ENCODE measurements at places on chromosomes 3 and 15.

DNA sequence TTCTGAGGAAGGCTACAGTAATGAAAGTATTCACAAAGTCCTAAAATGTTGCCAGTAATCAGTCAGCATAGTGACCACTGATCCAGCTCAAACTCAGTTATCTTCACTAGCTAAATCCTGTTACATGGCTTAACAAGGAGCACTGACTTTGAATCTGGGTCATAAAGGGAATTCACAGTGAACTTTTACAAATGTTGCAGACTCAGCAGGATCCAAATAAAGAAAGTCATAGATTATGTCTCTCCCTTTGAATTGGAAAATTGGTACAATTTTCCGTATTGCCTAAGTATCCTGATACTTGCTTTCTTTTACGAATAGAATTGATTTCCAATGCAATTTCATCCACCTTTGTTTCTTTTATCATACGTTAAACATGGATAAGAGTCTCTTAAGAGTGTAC, 431.5 kb upstream of the CNTN6 start:
- no peak for DNase-seq

GRCh38 chr3:16064642-16065414, 109.7 kb upstream of the GALNT15 start:
- no peak for DNase-seq

DNA sequence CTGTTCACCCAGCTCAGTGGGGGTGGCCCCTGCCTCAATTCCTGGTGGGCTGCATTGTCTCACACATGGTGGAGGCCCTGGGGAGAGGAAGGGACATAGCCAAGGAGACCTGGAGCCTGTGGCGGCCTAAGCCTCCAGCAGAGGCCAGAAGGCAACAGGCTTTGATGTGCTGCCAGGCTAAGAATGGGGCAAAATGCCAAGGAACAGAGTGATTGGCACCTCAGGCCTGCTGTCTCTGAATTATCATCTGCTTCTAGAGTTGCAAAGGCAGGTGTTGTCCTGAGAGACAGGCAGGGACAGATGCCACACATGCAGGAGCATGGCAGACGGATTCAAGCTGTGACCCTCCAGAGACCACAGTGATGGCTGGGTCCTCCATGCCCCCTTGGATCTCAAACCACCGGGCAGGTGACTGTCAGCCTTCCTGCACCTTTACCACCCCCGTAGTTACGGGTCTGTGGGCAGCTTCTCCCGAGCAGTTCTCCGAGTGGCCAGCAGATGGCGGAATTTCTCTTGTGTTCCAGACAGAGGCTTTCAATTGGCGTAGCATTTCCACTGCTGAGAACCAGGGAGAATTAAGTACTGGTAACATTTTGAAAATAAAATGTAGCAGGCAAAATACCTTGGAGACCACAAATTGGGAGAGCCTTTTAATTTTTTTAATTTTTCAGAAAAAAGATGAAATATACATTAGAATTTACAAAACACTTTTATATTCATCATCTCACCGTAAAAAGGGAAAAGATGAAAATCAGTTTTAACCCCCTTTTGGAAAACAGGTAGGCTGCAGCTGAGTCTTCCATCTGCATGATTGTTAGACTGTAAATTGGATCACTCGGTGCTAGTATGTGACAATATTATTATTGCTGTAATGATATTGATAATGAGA, 525.5 kb upstream of the CFAP20DC start:
- DNase-seq: peak; percentile 81

- DNase-seq: no peak
These were observed 286.6 kb upstream of the ADAMTS9 start for GRCh38 chr3:64974401-64974800.

DNA sequence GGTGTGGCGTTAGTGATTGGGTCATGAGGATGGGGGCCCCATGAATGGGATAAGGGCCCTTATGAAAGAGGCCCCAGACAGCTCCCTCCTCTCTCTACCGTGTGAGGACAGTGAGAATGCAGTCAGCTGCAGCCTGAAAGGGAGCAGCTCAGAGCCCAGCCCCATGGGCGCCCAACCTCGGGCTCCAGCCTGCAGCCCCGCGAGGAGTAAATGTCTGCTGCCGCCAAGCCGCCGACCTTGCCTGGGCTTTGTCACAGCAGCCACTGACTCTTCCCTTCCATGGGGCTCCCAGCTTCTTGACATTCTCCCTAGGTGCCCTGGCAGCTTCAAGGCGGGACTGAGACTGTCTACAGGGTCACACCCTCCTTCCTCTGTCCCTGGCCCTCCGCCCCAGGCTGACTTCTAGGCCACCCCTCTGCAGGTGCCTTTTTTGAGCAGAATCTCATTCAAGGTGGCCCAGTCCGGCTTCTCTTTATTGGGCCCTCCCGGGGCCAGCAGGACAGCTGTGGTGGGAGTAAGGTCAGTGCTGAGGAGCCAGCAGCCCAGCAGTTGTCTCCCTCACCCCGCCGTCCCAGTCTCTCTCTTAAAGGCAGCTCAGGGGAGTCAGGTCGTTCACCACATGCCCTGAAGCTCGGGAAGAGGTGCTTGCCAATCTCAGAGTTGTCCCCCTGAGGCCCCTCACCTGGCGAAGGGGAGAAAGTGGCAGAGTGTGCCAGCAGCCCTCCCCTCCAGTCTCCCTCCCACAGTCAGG, 18.7 kb upstream of the PRR20G start:
- no peak for DNase-seq

GRCh38 chr3:17491601-17492000, 250.8 kb downstream of the TBC1D5 start:
- DNase-seq: no peak

DNA sequence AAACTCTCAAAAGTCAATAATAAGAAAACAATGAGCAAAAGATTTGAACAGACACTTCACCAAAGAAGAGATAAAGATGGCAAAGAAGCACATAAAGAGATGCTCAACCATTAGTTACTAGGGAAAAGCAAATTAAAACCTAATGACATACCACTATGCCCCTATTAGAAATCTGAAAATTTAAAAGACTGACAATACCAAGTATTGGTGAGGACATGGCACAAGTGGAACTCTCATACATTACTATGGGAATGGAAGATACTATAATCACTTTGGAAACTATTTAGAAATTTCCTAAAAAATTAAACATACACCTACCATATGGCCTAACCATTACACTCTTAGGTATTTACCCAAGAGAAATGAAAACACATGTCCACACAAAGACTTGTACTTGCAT, 35.2 kb upstream of the LAMP3 start:
- no peak for DNase-seq

- no peak for DNase-seq
These were observed 11.1 kb downstream of the DPH3 start for GRCh38 chr3:16253601-16254000.

DNA sequence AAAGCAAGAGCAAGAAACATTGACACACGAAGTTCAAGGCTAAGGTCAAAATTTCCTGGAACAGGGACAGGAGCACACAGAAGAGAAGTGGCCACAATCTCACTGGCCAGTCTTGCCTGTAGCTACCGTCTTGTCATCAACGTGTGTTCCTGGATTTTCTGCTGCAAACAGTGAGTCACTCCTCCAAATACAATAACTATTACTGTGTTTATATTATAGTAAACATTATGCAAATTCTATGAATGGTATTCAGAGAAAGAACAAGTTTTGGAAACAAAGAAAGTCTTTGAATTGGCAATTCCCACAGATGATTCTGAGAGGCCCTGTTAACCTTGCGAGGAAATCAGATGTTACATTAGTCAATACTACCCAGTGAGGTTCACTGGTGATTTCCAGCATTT, 220.5 kb downstream of the FAM43A start:
- DNase-seq: no peak

DNA sequence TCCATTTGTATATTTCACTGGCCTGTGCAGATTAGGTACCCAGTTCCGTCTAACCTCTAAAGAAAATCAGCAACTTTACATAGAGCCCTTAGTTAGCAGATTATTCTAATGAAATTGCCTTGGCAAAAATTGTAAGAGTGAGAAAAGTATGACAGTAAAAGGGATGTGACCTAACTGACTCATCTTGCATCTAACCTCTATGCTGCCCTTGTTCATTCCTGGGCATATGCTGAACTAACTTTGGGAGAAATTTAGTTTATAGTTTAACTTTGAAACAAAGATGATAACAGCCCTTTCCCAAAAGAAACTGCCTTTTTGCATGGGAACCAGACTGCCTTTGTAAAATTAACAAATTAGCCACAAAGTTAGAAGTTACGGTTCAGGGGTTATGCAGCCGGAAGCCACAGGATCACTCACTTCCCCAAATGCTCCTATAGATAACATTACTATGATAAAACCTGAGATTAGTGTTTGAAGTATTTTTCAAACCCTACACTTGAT, 839.8 kb upstream of the ALCAM start:
- DNase-seq: no peak

- no peak for DNase-seq
These were observed 32.6 kb downstream of the SEC22C start for GRCh38 chr3:42549131-42549530.

- DNase-seq: no peak
These were observed 113.9 kb downstream of the RORA start for GRCh38 chr15:61115241-61115640.

- no peak for DNase-seq
These were observed 116.8 kb downstream of the GALK2 start for GRCh38 chr15:49286649-49287404.

DNA sequence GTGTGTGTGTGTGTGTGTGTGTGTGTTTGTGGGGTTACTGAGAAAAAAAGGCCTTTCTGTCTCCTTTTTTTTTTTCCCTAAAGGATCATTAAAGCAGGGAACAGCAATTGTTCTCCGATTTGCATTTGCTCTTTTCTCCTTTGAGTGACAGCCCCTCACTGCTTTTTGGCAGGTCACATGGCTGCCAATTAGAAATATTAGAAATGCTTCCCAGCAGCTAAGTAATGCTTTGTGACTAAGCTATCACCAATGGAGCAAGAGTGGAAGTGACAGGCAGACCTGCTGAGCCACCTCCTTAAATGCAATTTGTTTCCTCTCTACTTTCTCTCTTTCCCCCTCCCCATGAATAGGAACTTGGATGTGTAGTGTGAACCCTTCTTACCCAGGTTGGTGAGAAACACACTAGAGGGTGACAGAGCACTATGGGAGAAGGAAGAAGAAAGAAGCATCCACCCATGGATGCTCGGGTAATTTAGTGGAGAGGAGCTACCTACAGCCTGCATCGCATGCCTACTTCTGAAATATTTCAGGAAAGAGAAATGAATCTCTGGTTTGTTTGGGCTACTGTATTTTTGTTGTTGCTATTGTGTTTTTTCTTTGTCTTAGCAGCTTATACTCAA, 165.2 kb upstream of the PDZRN3 start:
- DNase-seq: no peak

DNA sequence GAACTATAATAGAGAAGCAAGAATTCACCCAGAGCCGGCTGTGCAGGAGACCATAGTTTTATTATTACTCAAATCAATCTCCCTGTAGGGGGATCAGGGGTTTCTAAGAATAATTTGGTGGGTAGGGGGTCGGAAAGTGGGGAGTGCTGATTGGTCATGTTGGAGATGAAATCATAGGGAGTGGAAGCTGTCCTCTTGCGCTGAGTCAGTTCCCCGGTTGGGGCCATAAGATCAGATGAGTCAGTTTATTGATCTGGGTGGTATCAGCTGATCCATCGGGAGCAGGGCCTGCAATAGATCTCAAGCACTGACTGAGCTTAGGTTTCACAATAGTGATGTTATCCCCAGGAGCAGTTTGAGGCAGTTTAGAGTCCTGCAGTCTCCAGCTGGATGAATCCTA, 97.0 kb upstream of the SNRPN start:
- DNase-seq: no peak

- no peak for DNase-seq
These were observed 81.5 kb upstream of the DAZL start for GRCh38 chr3:16686679-16687078.

DNA sequence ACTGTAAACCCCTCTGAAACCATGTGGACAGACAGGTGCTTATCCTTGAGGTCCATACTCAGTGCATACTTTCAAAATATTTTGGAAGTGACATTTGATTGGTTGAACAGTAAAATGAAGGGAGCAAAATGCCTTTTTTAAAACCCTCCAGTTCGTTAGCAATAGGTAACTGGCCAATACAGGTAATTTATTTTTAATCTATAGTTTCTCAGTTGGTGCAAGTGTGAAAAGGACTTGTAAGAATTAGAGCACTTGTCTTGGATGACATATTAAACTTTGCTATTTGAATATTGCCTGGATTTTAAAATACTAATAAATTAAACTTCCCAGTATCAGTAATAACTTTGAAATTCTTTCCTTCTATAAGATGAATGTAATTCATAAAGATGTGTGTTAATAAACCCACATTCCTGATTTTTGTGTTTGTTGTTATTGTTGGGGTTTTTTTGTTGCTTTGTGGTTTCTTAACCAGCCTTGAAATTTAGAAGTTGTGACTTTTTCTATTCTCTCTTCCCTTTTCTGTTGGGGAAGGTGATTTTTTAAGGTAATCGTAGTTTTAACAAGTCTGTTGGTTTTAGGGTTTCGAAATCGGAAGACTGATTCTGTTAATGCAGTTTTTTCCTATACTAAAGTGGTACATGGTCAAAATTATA, 90.0 kb downstream of the STT3B start:
- DNase-seq: no peak

GRCh38 chr15:83605111-83605945, 48.6 kb upstream of the ADAMTSL3 start:
- DNase-seq: no peak

- DNase-seq: no peak
These were observed 22.9 kb downstream of the MRAS start for GRCh38 chr3:138371070-138371965.

GRCh38 chr3:7315037-7315436, 454.1 kb downstream of the GRM7 start:
- no peak for DNase-seq

DNA sequence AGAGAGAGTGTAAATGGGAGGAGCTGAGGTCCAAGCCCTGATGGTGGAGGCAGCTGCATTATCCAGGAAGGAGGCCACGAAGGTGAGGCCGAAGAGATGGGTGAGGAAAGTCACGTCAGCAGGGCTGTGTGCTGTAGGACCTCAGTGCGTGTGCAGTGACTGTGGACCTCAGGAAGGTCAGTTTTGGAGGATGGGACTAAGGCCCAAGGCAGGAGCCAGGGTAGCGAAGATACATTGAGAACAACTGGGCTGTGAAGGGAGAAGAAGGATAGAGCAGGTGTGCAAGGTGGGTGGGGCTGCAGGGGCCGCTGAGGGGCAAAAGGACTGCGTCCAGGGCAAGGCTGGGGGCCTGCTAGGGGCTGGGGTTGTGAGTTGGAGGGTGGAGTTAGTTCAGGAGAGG, 4.9 kb downstream of the KLHL40 start:
- DNase-seq: no peak

Data from effector memory CD8-positive, alpha-beta T cell (primary cell).